ENCODE measurements at places on chromosomes 11 and 22.
A peak's percentile ranks its signal among the peaks of the same experiment; 100 is the strongest.

DNA sequence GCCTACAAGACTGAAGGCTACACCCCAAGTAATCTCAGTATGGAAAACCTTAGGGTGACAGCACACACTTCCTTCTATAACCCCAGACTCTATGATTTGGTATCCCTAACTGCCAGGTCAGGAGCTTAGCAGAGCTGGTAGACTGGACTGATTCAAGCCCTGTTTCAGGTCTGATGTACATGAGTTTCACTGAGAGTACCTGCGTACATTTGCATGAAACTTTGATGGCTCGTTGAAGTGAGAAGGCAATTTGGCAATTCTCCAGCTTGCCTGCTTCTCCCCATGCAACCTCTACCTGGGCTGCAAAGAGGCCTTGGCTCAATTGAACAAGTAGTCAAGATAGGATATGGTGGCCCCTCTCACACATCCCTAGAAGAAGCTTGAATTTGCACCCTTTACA, 10.2 kb downstream of the FIBIN start:
- DNase-seq, result no peak

DNA sequence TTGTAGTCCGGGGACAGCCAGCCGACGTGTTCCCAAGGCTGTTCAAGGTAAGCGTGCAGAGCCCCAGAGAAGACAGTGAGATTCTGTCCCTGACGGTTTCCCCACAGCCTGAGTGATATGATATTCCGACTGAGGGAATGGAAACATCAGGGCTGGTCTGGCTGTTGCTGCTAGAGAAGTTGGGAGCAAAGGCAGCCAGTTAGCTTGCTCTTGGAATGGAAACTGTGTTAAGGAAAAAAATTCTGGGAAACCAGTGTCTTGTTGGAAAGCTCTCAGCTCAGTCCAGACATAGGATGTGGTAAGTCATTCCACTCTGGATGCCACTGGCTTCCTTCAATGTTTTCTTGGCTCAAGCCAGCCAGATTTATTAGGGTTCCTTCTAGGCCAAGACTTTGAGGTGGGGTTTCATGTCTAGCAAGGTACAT, 8.8 kb downstream of the CRY2 start:
- DNase-seq, result no peak

DNA sequence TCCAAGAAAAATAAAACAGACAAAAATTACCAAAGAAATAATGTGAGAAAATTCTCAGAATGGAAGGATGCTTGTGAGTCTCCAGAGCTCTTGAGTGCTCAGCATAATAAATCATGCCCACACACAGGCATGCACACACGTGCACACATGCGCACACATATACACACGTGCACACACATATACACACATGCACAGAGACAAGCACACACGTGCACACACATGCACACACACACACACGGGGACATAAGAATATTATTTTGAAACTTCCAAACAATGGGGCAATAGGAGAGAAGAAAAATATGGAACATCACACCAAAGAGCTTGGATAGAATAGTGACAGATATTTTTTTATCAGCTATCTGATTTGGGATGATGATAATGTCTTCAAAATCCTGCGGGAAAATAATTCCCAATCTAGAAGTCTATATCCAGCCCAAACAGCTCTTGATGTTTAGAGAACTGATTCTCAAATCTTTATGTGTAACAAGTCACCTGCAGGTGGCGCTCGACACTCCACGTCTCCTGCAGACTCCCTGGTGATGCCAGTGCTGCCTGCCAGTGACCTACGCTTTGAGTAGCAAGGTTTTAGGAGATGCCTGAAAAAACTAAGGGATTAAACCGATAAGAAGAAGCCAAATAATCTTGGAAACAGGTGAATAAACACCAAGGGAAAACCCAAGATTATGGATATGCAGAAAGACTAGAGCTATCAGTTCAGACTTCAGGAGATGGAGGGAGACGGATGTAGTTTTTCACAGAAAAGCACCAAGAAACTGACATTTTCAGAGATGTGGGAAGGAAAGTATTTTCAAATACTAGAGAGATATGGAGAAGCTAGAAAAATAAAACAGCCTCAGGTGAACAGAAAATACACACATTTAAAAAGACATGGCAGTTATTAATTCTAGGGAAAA, 743.6 kb downstream of the ETS1 start:
- DNase-seq, result peak; percentile 8

DNA sequence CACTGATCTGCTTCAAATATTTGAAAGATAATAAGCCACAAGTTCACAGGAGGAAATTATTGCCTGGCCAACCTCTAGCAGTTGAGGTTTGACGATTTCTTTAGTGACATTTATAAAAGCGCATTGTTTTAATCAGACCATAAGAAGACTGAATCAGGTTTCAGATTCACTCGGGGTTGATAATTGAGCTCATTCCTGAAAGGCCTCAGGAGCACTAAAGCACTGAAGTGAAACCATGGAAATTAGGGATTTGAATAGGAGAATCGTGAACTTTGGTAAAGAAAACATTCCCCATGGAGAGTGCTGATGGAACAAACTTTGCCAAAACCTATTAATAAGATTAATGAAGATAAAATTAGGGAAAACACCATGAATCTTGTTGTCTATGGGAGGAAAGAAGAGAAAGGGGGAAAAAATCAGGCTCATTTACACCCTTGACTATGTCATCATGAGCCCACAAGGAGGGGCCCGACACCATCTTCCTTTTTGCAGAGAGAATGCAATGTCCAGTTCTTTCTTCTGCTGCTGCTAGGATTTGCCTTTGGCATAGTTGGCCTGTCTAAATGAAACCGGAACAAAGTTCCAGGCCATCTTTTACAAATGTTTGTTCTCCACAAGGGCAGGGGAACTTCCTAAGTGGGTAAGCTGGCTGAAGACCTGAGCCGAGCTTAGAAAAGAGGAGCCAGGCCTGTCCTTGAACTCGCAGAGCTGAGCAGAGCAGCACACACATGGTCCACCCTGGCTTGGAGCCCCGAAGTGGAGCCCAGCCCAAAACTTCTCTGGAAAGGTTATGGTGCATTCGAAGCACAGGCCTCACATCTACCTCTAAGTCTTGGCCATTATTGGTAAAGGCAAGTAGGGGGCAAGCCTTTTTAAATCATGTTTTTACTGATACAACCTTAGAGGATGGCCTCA, 56.1 kb upstream of the EIF3M start:
- DNase-seq, result no peak

DNA sequence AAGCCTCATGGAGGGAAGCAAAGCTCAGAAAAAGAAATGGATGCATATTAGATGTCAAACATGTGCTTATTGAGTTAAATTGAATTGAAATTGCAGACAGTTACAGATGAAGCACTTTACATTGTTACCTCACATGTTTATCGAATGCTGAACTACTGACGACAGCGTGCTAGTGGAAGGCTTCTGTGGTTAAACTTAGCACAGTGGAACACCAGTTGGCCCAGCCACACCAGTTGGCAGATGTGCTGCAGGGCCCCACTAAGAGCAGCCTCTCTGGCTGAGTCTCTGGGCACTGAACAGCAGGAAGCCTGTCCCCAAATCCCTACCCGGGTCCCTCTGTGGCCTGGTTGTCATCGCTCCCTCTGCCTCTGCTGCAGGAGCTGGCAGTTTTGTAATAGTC, 242.1 kb downstream of the NTM start:
- DNase-seq, result no peak

- no peak for DNase-seq
These were observed 14.0 kb upstream of the SMIM38 start for GRCh38 chr11:69141742-69142141.

DNA sequence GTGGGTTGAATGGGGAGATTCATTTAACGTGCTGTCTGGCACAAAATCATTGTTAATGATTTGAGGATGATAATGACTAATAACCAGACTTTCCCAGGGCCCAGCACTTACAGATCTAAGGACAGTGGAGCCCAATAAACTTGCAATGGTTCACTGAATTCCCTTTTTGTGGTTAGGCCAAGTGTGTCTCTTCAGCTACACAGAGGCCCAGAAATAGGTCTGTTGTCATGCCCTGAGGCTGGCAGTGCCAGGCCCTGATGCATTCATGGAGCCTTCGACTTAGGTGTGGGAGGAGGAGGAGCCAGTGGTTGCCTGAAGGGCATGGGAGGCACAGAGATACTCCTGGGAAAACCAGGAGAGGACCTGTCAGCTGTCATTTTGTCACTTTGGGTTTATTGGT, 56.1 kb downstream of the KIAA1671 start:
- DNase-seq, result no peak

GRCh38 chr11:61795459-61795858, 2.7 kb downstream of the FEN1 start:
- no peak for DNase-seq

DNA sequence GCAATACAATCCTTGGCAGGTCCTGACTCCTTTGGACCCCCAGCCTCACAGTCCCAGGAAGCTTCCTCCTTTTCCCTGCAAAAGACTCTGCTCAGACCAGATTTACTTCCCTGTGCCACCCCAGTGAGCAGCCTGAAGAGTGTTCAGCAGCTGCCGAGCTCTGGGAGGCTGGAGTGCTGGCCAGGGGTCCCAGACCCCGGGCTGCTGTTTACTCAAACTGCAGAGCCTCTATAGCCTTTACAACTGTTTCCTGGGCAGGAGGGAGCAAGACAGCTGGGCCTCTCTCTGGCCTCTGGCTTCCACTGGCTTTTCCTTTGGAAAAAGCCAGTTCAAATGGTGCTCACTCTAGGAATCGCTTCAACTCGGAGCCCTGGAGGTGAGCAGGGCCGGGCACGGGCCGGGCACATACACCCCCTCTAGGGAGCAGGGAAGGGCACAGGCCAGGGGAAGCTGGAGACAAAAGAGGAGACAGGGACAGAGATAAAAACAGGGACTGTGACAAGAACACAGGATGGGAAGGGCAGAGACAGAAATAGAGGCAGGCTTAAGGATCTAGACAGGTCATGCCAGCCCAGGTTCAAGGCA, 932 bp downstream of the IRAG1 start:
- no peak for DNase-seq

DNA sequence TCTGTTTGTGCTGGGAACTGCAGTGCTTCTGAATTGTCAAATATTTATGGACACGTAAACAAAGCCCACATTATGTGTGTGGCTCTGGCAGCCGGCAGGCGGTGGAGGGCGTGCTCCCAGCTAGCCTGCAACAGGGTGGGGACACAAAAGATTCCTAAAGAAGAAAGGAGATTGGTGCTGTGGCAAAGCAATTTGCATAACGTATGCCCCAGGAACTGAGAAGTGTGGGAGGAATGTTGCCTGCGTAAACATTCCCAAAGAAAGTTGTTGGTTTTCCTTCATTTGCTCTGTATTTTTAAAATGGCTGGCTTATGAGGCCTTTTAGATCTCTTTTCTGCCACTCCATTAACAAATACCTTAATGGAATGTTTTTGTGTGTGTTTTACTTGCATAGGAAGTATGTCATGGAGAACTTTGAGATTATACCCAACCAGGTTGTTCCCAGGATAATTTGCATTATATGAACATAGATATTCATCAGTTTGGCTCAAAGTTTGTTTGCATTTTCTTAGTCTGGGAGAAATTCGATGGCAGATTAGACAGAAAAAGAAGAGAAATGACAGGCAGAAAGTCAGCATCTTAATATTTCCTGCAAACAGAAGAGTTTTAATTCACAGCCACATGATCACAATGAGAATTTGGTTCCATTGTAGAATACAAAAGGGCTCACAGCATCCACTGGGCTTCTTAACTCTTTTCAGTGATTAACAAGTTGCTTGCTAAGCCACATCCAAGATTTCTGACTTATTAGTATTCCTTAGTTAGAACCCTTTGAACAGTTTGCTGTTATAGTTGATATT, 41.8 kb upstream of the DLAT start:
- DNase-seq, result no peak

GRCh38 chr11:130475426-130476053, 27.1 kb downstream of the ADAMTS15 start:
- DNase-seq, result no peak

All from KG1 (cell line).